Activated CD4-positive, CD25-positive, alpha-beta regulatory T cell treated with anti-CD3 and anti-CD28 coated beads, Interleukin-2, amount 50 U/mL, for 72 hours (primary cell): ENCODE measurements at places on chromosomes 5 and 9.

DNA sequence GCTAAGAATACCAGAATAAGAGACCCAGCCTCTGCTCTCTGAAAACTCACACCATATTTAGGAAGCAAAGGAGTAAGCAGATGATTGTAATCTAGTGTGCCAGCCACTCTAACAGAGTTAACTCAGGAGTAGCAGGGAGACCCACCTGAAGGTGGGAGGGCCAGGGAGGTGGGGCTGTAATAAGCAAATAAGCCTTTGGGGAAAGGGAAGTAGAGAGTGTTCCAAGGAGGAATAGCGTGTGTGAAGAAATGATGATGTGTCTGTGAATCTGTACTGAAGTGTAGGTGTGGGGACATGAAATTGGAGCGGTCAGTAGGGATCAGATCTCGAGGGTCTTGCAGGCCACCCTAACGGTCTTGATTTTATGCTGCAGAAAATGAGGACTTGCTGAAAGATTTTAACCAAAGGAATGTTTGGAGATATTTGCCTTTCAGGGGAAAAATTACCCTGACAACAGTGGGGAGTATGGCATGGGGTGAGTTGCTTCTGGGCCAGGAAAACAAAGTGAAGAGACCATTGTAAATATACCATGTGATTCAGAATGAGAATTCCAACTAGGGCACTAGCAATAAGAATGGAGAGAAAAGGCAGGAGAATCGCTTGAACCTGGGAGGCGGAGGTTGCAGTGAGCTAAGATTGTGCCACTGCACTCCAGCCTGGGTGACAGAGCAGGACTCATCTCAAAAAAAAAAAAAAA is 44.1 kb upstream of the FSD1L start:
- no peak for DNase-seq

DNA sequence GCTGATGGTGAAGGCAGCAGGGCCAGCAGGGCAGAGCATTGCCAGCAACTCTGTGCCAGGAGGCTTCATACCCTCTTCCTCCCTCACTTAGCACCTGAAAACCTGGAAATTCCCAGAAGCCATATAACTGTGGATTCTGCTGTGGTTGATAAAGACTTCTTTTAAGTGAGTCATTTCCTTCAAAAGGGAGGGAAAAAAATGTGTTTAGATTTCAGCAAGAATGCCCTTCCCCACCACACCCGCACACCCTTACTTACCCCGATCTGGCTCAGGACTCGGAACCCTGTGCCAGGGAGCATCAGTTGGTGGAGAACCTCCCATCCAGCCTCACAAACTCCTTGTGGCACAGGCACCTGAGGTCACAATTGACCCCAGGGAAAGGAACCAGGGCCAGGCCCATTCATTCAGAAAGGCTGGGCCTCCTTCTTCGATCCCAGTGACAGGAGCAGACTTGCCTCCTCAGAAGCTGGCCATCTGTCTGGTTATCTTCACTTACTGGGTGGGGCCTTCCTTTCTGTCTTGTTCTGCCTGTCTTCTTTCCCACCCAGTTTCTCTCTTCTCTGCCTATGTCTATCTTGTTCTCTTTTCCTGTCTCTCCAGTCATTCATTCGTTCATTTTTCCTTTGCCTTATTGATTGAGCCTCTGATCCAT is 62.6 kb downstream of the PLAC8L1 start:
- DNase-seq = no peak

- DNase-seq = no peak
These were observed 69.2 kb upstream of the SV2C start for GRCh38 chr5:76014005-76014404.

DNA sequence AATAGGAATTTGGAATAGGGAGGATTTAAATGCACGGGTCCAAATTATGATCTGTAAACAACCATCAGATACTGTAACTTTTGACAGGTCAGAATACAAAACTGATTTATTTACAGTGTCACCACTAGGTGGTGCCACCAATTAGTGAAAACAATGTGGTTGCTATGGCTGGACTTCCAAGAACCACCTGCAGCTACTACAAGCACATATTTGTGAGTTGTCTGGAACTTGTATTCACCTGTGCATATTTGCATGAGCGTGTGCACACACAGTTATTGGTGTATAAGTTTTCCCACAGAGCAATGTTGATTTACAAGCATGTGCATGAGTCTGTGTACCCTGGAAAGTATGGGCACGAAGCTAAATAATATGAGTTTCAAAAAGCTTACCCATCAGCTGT is 3.0 kb upstream of the HRCT1 start:
- DNase-seq = no peak

DNA sequence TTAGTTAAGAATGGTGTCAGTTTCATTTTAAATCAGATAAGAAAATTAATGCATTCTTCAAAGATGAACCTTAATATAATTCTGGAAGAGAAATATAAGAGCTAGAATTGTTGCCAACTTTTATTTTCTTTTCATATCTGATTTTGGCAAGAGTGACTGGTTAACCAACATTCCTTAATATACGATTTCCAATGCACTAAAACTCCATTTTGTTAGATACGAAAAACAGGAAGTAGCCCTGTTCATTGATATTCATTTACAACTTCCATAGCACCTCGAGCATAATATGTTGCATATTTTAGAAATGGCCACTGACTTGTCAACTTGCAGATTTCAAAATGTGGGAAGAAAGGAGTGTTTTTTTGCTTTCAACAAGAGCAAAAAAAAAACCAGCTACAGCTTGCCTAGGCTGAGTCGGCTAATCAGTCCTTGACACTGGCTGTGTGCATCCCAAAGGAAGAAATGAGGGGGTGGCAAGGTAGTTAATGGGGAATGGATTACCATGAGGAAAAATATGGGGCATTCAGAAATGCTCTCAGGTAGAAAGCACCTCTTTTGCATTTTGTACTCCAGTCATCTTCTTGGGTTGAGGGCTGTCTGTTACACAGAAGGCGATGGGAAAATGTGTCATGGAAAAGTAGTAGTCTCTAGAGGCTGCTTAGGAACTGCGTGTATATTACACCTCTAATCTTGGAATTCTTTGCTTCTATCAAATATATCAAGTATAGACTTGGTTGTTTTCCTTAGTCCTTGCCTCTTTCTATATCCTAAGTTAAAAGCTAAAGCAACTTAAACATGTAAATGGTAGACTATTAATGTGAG is 3.9 kb downstream of the MAP3K1 start:
- no peak for DNase-seq

GRCh38 chr9:127180457-127181314 is 58.3 kb upstream of the ANGPTL2 start:
- peak; percentile 8 for DNase-seq

GRCh38 chr9:16817514-16817913 is 53.0 kb downstream of the BNC2 start:
- DNase-seq = no peak

GRCh38 chr9:20568400-20568799 is 53.9 kb downstream of the MLLT3 start:
- DNase-seq = no peak

DNA sequence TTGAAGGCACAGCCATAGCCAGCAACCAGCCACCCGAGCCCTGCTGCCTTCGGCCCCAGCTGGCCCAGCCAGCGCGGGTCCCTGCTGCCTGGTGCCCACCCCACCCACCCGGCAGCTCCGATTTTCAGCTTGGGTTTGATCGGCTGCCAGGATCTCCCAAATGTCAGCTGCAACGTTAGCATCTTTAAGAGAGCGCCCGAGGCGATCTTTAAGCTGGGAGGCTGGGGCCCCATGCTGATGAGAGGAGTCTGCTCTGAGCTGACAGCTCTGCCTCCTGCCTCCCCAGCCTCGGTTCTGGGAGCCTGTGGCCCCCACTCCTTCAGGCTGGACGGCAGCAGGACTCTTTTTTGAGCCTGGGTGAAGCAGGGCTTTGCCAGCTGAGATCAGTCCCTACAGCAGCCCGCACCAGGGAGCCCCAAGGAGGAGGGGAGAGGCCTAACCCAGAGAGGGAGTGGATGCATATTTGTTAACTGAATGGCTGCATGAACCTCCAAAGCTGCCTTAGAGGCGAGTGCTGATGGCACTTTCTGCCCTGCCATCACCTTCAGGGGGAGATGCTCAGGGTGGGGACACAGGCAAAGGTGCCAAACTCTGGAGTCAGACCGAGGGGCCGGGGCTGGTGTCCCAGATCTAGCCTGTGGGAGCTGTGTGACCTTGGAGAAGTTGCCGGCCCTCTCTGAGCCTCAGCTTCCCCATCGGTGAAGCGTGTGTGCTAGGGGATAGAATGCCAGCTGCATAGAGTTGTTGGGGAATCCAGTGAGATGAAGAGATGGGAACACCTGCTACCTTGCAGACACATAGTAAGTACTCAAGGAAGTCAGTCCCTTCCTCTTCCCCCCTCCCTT is 165.5 kb downstream of the C9orf50 start:
- no peak for DNase-seq

DNA sequence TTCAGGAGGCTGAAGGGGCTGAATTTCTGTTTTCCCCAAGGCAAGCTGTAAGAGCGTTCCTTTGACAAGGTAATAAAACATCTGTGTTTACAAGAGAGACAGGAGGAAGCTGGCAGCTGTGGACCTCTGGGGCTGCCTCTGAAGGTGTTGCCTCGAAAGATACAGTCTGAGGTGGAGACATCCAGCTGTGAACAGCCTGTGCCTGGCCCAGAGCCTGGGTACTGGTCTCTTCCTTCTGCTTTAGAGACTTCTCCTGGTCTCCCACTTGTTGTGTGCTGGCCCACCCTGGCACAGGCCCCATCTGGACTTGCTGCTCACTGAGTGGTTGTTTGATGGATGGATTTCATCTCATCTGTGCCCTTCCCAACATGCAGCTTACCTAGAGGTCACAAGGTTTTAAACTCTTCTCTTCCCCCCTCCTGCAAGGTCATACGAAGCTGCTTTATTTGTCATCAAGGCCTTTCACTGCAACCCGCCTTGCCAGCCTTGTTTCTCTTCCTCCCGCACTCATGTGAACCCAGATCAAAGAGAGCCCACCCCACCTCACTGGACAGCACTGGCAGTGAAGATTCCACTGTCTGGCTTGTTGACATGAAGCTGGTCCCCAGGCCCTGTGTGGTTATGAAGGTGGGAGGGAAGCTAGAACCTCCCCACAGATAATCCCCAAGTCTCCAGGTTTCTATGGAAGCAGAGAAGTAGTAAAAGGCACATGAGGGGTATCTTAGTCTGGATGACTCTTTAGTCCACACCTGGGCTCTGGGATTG is 35.0 kb upstream of the ALDH1B1 start:
- DNase-seq = no peak

DNA sequence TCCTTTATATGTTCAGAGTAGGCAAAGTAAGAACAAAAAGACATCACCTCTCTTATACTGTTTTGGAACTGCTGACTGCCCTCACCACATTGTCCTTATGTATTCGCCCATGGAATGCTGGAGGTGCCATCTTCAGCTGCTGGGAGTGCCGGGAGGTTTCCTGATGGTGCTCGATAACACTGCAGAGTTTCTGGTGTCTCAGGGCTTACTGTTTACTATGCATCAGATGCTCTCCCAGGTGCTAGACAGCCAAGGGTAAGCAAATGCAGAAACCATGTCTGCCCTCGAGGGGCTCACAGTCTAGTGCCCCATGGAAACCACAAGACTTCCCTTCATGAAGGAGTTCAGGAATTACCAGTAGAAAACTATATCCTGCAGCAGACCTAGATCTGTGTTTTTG is 70.1 kb upstream of the SMIM23 start:
- no peak for DNase-seq

DNA sequence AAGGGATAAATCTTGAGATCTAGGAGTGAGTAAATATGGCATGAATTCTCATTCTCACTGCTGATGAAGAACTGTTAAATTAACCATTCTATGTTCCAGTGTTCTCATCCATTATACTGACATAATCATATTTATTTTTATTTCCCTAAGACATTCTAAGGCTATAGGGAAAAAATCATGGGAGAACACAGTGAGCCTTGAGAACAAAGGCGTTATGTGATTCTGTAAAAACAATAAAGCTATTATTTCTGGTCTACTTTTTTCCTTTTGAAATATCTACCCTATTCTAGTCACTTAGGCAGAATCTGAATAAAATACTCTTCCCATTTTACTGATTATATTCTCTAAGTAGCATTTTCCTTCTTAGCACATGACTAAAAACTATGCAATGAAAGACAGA is 155.7 kb upstream of the ADAMTS16 start:
- DNase-seq = no peak

DNA sequence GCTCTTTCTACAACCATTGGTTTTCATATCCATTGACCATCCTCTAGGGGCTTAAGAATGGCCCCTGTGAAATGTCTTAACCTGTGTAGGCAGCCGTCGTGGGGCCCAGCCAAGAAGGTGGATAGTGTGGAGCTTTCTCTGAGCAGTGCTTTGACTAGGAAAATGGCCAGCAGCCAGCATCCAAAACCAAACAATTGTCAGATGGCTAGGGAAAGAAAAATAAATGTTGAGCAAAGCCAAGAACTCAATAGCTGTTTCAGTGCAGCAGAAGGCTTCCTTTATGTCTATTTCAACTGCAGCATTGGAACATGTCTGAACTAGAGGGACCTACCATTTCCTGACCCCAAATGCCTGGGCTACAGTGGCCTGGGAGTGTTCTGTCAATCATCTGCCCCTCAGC is 374.9 kb downstream of the TLE4 start:
- DNase-seq = no peak

DNA sequence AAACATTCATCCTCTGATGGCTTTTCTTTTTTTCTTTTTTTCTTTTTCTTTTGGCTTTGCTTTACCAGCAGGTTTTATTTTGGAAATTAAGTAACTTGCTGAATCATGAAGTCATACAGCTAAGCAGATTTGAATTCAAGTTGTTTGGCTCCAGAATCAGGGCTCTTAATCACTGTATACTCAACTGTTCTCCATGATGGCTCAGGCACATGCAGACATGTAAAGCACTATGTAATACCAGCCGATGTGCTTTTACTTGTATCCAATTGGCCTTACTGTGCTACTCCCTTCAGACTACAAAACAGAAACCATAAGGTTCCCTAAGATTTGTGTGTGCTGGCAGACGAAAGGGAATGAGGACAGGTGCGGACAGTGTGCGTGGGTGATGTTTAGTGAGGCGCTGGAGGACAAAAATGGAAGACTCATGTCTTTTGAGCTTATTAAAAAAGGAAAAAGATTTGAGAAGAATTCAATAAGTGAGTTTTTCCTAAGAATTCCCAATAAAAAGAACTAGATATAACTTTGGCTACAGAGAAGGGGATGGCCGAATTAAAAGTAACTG is 44.7 kb upstream of the OTP start:
- DNase-seq = no peak

- DNase-seq = no peak
These were observed 24.9 kb upstream of the ANXA6 start for GRCh38 chr5:151182524-151182900.
